Cortex of kidney (tissue), 1 donor: ENCODE measurements at places on chromosomes 12 and 14.

- no peak for DNase-seq
Observed at GRCh38 chr12:79645235-79645630, 45.5 kb downstream of the PAWR start.

DNA sequence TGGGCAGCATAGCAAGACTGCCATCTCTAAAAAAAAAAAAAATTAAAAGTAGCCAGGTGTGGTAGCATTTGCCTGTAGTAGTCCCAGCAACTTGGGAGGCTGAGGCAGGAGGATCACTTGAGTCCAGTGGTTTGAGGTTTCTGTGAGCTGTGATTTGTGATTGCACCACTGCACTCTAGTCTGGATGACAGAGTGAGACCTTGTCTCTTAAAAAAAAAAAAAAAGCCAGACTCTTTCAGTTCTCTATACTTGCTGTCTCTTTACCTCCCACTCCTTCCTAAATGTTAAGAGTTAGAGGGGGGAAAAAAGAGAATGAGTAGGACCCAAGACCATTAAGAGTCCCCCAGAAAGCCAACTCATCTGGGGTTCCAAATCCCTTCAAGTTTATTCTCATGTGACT, 17.8 kb downstream of the EIF2S1 start:
- no peak for DNase-seq

DNA sequence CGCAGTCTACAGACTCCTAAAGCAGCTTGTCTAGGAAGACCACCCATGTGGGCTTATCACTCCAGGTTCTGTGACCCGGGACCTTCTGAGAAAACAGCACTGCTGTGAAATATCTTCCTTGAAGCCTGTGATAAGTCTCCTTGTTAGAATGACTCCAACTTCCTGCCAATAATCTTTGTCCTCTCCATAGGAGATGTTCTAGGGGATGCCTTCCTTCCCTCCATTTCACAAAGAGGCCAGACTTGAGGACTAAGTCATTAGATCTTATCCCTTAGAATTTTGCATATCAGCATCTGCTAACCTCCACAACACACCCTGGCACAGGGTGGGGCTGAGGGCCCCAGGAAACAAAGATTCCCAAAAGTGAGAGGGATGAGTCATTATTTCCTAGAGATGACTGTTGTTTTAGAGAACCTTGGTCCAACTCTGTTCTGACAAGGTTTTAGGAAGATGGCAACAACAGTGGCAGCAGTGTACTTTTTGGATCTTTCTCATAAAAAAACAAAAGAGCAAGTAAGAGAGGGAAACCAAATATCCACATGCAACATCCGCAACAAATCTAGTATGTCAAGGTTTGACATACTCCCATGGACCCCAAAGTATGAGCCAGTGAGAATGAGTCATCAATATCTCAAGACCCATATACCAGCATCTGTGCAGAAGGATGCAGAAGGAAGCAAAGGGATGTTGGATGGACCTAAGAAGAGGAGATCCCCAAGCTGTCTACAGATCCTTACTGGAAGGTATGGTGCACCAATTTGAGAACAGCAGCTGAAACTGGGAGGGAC, 6.0 kb downstream of the LTB4R start:
- DNase-seq, result no peak

GRCh38 chr12:27034607-27035293, 12.4 kb downstream of the MED21 start:
- no peak for DNase-seq

GRCh38 chr12:68378872-68379606, 46.9 kb upstream of the MDM1 start:
- DNase-seq, result no peak

DNA sequence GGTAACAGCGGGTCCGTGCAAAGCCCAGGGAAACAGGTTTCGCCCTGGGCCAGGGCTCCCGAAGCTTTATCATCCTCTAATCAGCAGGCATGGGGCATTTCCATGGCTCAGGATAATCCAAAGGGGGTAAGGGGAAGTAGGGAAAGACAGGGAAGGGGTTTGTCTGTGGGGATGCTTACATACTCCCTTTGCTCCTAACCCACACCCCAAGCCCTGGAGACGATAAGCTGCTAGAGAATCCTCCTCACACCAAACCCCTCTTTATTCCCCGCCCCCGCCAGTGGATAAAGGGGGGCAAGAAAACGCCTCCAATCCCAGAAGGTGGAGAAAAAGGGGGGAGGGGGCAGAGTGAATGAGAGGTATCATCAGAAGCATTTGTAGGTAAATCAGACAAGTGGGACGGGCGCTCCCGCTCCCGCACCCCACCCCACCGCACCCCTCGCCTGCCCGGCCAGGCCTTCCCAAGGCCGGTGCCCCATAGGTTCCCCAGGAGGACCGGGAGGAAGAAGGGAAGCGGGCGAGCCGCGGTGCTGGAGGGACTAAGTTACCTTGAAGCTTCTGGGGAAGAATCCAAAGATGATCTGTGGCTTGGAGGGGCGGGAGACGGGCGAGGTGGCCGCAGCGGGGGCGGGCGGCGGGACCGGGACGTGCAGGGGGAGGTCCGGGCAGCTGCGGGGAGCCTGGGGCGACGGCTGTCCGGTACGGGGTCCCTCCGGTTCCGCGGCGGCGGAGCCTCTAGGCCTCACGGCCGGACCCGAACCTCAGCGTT, 762 bp downstream of the PPP2R5E start:
- DNase-seq, result no peak

DNA sequence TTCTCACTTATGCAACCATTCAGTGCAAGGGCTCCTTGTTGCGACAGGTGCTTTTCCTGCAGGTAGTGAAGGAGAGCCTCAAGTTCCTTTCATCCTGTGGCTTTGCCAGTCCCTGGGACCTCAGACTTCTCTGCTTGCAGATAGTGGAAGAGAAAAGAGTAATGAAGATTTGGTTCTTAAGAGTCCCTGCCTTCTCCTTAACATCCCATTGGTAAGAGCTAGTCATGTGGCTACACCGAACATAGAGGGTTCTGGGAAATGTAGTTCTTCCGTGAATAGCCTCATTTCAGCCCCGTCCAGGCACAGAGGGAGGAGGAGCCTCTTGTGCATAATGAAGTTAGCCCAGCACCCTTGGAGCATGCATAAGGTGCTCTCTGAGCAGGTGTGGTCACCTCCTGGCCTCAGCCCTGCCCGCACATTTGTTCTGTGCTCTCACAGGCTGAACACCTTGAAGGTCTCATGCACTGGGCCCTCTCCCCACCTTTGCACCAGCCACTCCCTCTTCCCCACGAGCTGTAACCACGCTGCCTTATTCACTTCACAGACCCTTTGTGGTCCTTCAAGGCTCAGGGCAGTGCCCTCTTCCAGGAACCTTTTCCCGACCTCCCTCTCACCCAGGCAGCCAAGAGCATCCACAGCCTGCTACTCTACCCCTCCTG, 134.0 kb downstream of the BCL11B start:
- DNase-seq, result no peak

- no peak for DNase-seq
Observed at GRCh38 chr12:124592481-124593160, 25.2 kb upstream of the NCOR2 start.

DNA sequence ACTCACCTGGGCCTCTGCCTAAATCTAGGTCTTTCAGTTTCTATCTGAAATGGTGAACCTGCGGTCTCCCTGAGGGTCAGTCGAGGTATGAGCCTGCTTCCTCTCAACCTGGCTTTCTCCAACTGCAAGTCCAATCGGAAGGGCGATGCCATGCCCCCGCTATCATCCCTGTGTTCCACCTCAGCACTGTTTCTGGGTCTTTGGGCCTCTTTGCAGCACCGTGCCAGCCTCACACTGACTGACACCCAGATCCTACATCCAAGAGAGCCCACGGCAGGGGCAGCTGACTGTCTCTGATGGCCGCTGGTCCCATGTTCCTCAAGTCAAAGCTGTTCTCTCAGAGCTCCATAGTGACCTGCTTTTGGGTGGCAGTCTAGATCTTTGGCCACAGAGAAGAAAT, 120.7 kb downstream of the PAPOLA start:
- DNase-seq, result no peak

- DNase-seq, result no peak
Observed at GRCh38 chr14:91329486-91330014, 85.0 kb upstream of the GPR68 start.

GRCh38 chr12:8996682-8997405, 7.5 kb downstream of the KLRG1 start:
- DNase-seq, result no peak

GRCh38 chr12:67437011-67437410, 167.9 kb downstream of the CAND1 start:
- DNase-seq, result no peak

GRCh38 chr14:38735005-38735404, 368.0 kb downstream of the SEC23A start:
- DNase-seq, result no peak

DNA sequence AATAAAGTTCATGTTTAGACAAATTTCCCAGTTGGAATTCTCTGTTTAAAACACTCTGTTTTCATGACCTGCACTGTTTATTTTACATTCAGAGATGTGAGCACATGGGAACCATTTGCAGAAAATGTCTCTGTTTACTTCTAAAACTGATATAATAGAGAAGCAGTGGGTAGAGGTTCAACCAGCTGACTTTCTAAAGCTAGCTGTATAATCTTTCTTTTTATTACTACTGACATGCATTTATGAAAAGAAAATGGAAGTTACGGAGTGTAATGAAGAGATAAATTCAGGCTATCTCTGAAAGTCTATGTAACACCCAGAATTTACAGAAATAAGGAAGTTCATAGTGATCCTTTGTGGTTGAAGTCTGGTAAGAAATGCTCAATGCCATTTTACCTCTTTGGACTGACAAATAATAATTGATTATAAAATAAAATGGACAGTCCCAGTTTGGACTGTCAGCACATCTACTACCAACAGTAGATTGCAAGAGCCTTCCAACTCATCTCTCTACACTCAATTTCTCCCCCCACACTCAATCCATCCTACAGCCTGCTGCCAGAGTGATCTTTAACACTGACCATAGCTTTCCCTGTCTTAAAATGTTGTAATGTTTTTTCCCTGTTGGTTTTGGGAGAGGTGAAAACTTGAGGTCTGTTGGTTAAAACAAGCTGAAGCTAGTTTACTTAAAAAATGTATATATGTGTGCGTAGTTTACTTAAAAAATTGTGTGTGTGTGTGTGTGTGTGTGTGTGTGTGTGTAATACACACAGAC, 137.4 kb downstream of the AEBP2 start:
- DNase-seq, result no peak

DNA sequence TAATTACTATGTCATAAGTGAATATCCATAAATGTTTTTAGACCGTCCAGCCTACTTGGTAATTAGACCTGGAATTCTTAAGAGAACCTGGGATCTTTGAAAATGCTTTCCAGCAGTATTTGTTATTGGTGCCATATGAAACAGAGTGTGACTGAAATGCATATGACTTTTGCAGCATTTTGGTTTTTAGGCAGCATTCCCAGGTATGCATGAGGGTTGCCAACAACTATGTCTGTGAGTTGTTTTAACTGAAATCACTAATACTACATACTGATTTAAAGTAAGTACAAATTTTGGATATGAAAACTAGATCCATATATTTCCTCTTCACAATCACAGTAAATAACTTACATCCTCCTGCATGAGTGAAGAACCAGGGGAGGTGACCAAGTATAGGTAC, 437.7 kb upstream of the FAR2 start:
- DNase-seq, result no peak

DNA sequence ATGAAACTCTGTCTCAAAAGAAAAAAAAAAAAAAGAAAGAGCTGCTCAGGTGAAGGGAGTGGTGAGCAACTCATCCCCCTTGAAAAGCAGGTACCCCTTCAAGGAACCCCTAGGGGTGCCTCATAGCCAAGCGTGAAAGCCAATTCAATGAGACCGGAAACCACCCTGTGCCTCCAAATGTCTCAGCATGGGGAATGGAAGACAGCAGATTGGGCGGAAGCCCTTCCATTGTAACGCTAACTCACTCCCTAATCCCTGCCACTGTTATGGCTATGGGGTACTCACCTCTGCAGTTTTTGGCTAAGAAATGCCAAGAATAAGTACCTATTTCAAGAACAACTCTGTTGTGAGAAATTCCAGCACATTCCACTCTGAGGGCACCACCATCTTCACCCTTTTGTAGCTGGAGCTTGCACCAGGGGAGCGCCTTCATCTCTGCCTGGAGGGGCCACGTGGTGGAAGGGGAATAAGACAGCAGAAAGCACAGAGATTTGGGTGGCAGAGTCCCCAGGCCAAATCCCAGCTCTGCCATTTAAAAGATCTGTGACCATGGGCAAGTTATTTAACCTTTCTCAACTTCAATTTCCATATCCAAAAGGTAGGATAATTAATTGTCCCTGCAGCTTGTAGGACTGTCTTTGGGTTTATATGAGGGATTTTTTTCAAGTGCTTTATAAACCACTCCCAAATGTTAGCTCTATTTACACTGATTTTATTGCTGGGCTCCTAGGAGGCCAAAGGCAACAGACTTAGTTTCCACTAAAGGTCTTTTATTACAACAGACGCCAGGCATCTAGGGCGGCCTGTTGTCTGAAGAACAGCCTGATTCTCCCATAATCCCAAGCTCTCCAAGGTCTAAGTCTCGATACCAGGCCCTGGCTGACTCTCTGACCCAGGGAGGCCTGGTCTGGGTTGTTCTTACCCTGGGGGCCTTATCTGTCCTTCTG, 63.9 kb downstream of the ITPK1 start:
- DNase-seq, result no peak

DNA sequence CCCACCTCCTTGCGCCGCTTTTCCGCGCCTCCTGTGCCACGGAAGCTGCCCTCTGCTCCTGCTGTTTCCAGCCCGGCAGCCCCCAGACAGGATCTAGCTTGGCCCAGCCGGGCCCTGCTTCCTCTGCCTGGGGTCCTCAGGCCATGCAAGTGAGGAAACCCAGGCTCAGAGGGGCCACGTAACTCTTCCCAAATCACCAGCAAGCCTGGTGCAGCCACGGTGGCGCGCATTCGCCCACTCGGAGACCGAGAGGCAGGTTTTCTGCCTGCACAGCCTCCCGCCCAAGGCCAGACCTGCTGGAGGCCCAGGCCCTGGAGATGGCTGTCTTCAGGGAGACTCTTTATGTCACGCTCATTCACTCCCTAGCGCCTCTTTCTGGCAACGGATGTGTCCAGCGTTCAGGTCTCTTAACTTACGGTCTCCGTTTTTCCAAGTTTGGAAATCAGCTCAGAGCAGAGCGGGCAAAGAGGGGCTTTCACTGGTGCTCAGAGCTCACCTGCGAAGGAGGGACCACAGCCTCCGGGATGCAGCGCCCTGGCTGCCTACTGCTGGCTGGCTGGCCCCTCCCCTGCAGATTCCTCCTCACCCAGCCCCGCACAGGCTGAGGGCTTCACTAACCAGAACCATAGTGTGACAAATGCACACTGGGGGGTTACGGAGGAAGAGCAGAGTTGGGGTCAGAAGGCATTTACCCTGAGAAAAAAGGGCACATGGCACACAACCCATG, 20.6 kb upstream of the CEP170B start:
- no peak for DNase-seq

GRCh38 chr14:60722357-60723115, 1.6 kb downstream of the SIX4 start:
- DNase-seq, result no peak

DNA sequence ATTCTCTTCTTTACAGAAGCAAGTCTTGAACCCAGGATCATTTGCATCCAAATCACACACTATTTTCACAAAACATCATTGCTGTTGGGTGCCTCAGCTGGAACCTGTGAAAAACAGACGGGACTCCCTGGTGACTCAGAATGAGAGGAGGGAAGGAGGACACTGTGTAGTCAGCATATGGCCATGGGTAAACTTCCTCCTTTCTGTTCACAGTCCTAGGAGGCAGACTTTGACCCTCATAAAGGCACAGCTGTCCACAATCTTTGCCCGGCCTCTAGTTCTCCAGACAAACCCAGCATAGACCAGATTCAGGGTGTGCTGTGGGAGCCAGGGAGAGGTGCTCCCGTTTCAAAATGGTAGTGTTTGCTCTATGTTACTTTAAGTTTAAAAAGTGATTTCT, 62.0 kb downstream of the DYRK2 start:
- no peak for DNase-seq

- DNase-seq, result no peak
Observed at GRCh38 chr12:52350021-52350620, 17.2 kb downstream of the KRT85 start.

GRCh38 chr14:46686652-46687051, 35.1 kb upstream of the RPL10L start:
- no peak for DNase-seq
